ENCODE measurements at places on chromosomes 1 and 21. TPM values are rescaled to one million over a fixed set of nuclear protein-coding genes. Genes with fewer than 3 reads are reported as not detected.

DNA sequence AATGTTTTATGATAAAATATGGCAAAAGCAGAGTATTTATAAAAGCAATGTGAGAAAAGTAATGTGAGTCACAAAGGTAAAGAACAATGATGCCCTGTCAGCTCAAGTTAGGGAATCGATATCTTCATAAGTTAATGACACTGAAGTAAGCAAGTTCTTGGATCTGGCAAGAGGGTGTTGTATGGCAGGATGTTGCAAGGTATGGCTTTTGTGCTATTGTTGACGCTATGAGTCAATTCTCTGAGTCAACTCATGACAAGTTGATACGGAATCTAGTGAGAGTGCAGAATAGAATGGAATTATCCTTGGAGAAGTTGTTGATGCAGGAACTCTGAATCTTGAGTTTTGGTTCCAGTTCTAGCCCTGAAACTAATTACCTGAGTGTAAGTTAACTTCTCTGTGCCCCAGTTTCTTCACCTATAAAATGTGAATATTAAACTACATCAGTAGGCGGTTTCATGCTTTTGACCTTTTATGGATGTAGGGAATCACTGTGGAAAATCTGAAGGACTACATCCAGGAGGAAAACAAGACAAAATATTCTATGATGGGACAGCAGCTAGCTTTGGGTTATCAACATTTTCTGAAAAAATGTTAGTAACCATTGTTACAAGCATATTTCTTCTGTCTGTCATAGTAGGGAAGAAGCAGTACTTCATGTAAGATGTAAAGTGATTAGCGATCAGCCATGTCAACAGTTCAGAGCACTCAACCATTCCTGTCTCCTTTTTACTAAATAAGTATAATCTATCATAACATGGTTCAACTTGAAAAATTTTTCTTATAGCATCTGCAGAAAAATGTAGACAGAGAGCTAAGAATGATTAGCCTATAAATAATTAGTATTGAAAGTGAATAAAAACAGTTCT is 96.9 kb downstream of the ATP6V1G3 start:
- H3K4me3 ChIP-seq = no peak overlapping the region
- H3K27ac ChIP-seq = peak overlapping the region; percentile 89
- H3K27me3 ChIP-seq = no peaks in the 10 kb centered on the region
- DNase-seq = peak; percentile 84

- no peaks in the 10 kb centered on the region for H3K36me3 ChIP-seq
- H3K4me1 ChIP-seq = no peaks in the 10 kb centered on the region
- no peak overlapping the region for H3K4me3 ChIP-seq
- DNase-seq = no peak
- H3K27me3 ChIP-seq = no peaks in the 10 kb centered on the region
Measured at GRCh38 chr21:39434950-39435349, 10.6 kb downstream of the LCA5L start.

- H3K36me3 ChIP-seq = peaks cover 8% of the 10 kb centered on the region
- no peak overlapping the region for H3K27ac ChIP-seq
Measured at GRCh38 chr1:17434601-17435000, 4.9 kb downstream of the RCC2 start.

Gene BCAN
- total RNA-seq = not detected

Gene CSDE1
- 599 TPM for total RNA-seq

All from osteoblast (primary cell).